ENCODE measurements at places on chromosomes 13 and 19. TPM values are rescaled to one million over a fixed set of nuclear protein-coding genes. Genes with fewer than 3 reads are reported as not detected.
A peak's percentile ranks its signal among the peaks of the same experiment; 100 is the strongest.

FSD1 gene
- total RNA-seq, result not detected

PSPN gene
- total RNA-seq, result 1.0 TPM

NTN5 gene
- total RNA-seq, result not detected

GRCh38 chr13:24203273-24203672, 42.8 kb downstream of the SPATA13 start:
- H3K27me3 ChIP-seq, result no peaks in the 10 kb centered on the region
- H3K36me3 ChIP-seq, result no peaks in the 10 kb centered on the region
- no peak for DNase-seq
- peaks cover 5% of the 10 kb centered on the region for H3K4me1 ChIP-seq

DNA sequence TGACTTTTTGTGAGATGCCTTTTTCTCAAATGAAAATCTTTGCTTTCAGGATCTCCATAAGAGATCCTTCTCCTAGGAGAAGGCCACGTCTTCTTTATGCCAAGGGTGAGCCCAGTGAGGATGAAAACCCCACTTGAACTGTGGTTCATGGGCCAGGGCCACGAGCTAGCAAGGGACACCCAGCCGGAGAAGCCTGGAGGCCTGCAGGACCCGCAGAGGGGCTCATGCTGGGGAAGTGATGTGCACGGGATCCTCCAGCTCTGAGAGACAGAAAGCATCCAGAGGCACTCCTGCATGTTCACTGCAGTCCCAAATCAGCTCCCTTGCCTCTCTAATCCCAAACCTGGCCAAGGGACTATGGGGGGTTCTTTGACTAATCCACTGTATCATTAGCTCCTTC, 168.9 kb downstream of the UQCRFS1 start:
- no peaks in the 10 kb centered on the region for H3K4me1 ChIP-seq
- no peaks in the 10 kb centered on the region for H3K36me3 ChIP-seq
- DNase-seq, result no peak
- H3K4me3 ChIP-seq, result no peak overlapping the region

- no peak for DNase-seq
- H3K27me3 ChIP-seq, result no peaks in the 10 kb centered on the region
- no peak overlapping the region for H3K27ac ChIP-seq
- no peak overlapping the region for H3K4me3 ChIP-seq
Measured at GRCh38 chr13:98999639-98999952, 21.7 kb upstream of the DOCK9 start.

DNA sequence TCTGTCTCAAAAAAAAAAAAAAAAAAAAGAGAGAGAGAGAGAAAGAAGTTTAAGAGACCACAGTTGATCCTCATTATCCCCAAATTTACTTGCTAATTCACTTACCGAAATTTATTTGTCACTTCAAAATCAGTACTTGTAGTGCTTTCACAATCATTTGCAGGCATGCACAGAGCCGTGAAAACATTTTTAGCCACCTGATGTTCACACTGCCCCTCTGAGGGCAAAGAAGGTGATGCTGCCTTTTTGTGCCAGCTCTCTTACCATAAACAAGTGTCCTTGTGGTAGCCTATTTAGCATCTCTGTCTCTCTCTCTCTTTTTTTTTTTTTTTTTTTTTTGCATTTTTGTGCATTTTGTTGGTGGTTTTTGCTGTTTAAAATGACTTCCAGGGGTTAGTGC, 24.1 kb upstream of the CASP14 start:
- H3K27ac ChIP-seq, result no peak overlapping the region
- no peaks in the 10 kb centered on the region for H3K36me3 ChIP-seq
- H3K27me3 ChIP-seq, result no peaks in the 10 kb centered on the region
- peak; percentile 69 for DNase-seq
- H3K4me3 ChIP-seq, result no peak overlapping the region
- H3K4me1 ChIP-seq, result no peaks in the 10 kb centered on the region

- peaks cover 24% of the 10 kb centered on the region for H3K4me1 ChIP-seq
- no peak overlapping the region for H3K27ac ChIP-seq
- no peaks in the 10 kb centered on the region for H3K36me3 ChIP-seq
- no peaks in the 10 kb centered on the region for H3K27me3 ChIP-seq
Measured at GRCh38 chr13:99086267-99087097, 108.6 kb upstream of the DOCK9 start.
